Right renal cortex interstitium (tissue), 3 donors: ENCODE measurements at places on chromosomes 5 and 9. TPM values are rescaled to one million over a fixed set of nuclear protein-coding genes. Genes with fewer than 3 reads are reported as not detected.

Gene TAF11L5
- polyA plus RNA-seq: not detected

Gene ECSCR
- polyA plus RNA-seq: 30.2 TPM

Gene CSNK1G3
- polyA plus RNA-seq: 48.3 TPM

Gene GGTA1
- 6.4 TPM for polyA plus RNA-seq

Gene CCNB1
- polyA plus RNA-seq: 101 TPM

Gene IL4
- not detected for polyA plus RNA-seq

Gene RC3H2
- 46.9 TPM for polyA plus RNA-seq

Gene PCDHB15
- 15.4 TPM for polyA plus RNA-seq

Gene CNTNAP3B
- 14.0 TPM for polyA plus RNA-seq

Gene SPATA31A3
- not detected for polyA plus RNA-seq

Gene PCDHGB5
- 7.8 TPM for polyA plus RNA-seq

Gene MEIKIN
- polyA plus RNA-seq: not detected

Gene C9orf72
- 19.8 TPM for polyA plus RNA-seq

DNA sequence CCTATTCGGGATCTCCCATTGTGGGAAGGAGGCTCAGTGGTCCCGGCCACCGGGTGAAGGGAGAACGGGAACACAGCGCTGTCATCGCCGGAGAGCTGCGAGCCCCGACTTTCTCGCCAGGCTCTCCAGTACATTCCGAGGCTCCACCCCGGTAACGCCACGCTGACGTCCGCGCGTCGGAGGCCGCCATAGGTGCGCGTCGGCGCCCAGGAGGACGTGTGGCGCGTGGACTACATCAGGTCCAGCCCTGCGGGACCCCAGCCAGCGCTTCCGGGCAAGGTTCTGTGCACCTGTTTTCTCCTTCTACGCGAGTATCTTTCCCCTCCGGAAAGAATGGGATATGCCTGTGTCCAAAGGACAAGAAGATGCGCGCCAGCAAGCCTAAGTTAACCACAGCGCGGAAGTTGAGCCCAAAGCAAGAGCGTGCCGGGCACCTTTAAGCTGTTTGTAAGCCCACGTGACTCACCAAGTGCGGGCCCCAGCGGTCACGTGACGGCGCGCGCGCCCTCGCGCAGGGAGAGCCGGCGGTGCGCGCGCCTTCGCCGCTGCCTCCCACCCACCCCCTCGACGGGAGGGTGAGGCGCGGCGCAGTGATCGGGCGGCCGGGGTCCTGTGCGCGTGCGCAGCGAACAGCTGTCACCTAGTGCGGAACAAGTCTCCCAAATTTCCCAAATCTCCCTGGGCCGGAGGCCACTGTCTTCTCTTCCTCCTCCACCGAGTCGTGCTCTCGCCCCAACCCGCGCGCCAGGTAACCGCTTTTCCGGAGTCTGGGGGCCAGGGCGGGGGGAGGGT, at the start of gene KDM4C:
KDM4C (plus strand) TSS at position 518 of the 792 bp plus-strand sequence. CDS start 35,016 bp downstream, outside the sequence.
- DNase-seq: peak; percentile 89

DNA sequence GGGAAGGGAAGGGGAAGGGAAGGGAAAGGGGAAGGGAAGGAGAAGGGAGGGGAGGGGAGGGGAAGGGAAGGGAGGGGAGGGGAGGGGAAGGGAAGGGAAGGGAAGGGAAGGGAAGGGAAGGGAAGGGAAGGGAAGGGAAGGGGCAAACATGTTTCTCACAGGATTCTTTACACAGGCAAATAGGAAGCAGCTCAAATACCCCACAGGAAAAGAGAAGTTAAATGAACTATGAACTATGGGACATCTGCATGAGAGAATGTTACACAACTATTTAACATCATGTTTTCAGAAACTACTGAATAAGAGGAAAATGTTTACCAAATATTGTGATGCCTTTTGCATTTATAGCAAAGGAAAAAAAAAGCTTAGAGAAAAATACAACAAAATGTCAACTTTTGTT, 125.4 kb upstream of the SLC30A5 start:
- DNase-seq: no peak

- DNase-seq: peak; percentile 16
Measured at GRCh38 chr5:88269222-88269771, 652 bp upstream of the TMEM161B start.

DNA sequence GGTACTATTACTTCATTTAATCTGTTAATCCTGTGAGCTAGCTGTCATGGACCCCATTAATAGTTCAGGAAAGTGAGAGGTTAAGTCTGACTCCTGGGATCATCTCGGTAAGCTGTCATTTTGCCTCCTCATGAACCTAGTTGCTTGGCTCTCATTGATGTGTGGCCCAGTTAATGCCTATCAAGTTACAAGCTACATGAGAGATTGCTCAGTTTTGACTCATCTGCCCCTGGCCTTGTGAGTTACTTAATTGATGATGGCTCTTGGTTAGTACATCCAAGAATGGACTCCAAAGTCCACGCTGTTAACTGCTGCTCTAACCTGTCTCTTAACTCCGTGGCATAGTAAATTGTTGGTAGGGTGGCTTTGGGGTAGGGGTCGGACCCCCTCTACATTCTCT, 23.9 kb downstream of the LARP1 start:
- DNase-seq: no peak

- DNase-seq: no peak
Measured at GRCh38 chr9:31520301-31521085, 864.0 kb upstream of the ACO1 start.

DNA sequence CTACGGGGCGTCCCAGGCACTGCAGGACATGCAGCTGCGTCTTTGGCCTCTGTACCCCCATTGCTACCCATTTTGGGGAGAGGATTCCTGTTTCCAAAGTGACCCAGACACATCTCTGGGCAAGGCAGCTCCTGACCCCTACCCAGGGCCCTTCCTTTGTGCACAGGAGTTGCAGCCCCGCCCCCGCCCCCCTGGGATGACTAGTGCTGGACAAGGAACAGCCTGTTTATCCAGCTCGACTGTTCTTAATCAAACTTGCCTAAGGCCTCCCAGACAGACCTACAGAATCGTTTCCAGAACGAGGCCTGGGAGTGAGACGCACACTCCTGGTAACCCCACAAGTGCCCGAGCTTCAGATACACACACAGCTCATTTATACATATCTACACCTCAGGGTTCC, 13.2 kb downstream of the DIPK1B start:
- no peak for DNase-seq

GRCh38 chr5:159873680-159874079, 42.6 kb upstream of the ADRA1B start:
- DNase-seq: no peak

- DNase-seq: no peak
Measured at GRCh38 chr5:103428411-103428871, 134.1 kb downstream of the NUDT12 start.

DNA sequence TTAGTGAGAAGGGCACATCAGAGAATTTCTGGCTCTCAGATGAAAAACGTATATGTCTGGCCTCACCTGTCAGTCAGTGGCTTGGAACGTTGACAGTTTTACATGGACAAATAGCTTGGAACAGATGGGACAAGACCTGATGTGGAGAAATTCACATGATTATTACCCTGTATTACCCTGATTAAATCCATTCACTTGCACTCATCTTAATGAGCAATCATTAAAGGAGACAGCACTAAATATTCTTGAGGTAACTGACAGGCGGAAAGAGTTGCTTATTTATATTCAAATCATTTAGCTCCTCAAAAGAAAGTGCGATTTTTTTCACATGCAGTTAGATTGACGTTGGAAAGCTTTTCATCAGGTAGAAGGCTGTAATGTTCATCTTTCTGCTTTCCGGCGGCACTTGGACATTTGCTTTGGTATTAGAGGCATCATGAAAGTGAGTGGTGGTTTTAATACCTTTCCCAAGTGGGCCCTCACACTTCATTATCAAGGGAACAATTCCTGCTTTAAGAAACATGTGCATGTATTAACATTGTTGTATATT, 11.7 kb upstream of the TAS2R1 start:
- no peak for DNase-seq

DNA sequence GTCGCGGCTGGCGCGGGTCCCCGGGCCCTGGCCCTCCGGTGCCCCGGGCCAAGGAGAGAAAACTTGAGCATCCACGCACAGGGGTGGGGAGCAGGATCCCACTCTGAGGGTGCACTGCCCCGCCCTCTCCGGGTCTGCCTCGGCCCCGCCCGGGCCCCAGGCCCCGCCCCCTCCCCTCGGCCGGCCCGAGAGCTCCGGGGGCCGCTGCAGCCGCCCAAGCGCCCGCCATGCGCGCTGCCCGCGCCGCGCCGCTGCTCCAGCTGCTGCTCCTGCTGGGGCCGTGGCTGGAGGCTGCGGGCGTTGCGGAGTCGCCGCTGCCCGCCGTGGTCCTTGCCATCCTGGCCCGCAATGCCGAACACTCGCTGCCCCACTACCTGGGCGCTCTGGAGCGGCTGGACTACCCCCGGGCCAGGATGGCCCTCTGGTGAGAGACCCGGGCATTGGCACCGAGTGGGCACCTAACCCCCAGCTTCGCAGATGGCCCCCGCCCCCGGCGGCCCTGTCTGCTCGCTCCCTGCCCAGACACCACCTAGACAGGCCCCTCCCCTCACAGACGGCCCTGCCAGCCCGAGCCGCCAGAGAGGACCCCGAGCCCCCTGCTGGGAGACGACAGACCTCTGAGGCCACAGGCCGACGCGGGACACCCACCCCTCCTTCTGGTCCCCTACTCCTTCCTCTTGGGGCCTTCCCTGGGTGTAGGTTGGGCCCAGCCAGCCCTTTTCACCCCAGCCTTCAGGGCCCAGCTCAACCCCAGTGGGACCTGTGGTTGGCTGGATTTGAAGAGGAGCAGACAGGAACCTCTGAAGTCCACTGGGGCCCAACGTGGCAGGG, at the start of gene CERCAM:
CERCAM (plus strand) TSS at position 207 of the 831 bp plus-strand sequence; CDS start at position 228, 21 bp downstream.
- no peak for DNase-seq

DNA sequence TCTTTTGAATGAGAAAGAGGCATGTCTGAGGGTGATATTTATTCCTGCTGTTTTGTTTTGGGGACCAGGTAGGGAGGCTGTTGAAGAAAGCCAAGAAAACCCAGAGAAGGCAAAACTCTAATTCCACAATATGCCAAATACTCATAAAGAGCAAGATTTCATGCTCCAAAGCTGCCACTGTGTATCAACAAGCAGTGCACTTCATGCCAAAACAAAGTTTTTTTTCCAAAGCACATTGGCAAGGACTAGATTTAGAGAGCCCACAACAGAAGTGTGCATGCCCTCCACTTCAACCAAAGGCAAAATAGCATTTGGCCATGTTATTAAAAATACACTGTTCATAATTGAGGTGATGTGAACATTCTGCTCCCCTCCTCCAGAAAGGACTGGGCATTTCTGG, 229.9 kb downstream of the EBF1 start:
- DNase-seq: no peak

- DNase-seq: no peak
Measured at GRCh38 chr5:3187771-3188425, 407.7 kb upstream of the IRX1 start.

DNA sequence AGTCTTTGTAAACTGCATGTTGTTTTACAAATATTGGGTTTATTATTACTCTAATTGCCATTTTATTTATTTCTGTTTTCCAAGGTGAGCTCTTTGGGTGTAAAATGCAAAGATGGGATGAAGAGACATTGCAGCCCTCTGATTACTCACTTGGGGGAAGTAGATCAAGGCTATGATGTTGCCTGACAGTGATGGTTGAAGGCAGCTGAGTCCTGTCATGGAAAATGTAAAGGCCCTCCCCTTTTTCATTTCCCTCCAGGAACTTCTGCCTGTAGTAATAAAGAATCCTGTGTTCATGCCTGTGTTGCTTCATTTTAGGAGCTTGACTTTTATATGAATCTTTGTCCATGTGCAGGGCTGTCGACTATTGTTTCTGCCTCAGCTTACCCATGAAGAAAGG, 605.4 kb upstream of the CLINT1 start:
- no peak for DNase-seq

GRCh38 chr9:93326654-93327053, 124.8 kb upstream of the FAM120A start:
- DNase-seq: no peak

GRCh38 chr9:72921888-72922654, 30.8 kb downstream of the ALDH1A1 start:
- no peak for DNase-seq

DNA sequence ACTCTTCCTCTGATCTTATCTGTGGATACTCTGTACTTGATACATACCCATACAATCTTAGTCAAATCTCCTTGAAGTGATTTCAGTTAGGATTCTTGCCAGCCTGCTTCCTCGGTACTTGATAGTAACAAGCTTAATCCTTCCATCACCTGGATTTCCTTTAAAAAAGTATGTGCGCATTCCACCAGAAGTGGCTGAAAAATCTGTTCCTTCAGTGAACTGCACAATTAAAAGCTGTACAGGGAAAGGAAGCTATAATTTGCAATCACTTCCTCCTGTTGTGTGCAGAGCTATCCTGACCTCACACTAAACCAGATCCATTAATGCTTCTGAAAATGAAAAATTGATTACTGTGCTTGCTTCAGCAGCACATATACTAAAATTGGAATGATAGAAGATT, 47.3 kb downstream of the PWWP2A start:
- no peak for DNase-seq

GRCh38 chr5:170861917-170862766, at the start of gene RANBP17:
Gene RANBP17, plus strand, starts transcription at chr5:170862018.
- DNase-seq: no peak

GRCh38 chr5:135020111-135020895, 13.7 kb downstream of the PITX1 start:
- no peak for DNase-seq

DNA sequence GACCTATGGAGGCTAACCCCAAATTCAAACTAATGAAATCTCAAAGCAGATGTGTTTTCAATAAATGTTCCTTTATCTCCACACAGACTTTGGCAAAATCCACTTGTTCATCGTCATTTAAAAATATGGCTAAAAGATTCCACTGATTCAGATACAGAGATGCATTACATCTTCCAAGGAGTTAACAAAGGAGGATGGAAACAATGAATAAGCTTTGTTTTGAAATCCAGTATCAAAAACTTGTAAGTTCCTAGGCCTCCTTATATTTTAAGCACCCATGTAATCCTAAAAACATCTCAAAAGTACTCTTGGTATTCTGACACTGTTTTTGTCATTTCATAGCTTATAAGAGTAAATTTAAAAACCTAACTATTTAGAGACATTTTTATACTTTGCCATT, 345.6 kb upstream of the ACTBL2 start:
- no peak for DNase-seq

- no peak for DNase-seq
Measured at GRCh38 chr5:124634741-124635323, 111.6 kb downstream of the ZNF608 start.

- no peak for DNase-seq
Measured at GRCh38 chr5:68754536-68754935, 339.3 kb upstream of the SLC30A5 start.

DNA sequence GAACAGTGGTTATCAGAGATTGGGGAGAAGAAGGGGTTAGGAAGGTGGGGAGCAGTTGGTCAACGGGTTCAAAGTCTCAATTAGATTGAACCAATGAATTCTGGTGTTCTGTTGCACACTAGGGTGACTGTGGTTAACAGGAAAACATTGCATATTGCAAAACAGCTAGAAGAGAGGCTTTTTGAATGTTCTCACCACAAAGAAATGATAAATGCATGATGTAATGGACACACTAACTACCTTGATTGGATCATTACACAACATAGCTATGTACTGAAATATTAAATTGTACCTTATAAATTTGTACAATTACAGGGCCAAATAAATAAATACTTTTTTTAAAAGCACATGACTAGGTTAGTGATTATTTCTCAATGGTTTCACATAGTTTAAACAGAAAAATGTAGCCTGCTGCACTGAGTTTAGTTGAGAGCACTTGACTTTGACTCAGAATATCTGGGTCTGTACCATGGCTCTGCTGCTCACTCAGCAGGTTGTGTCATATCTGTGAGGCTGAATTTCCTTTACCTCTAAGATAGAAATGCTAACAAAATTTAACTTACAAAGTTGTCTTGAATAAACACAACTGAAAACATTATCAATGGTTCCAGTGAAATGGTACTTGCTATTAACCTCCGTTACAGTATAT, 30.4 kb downstream of the NUDT12 start:
- no peak for DNase-seq

- DNase-seq: no peak
Measured at GRCh38 chr9:86941197-86941596, 6.1 kb downstream of the GAS1 start.
